KBM-7 (cell line): ENCODE measurements at places on chromosomes 13 and 19.

- no peak for DNase-seq
Observed at GRCh38 chr13:31201341-31202031, 1.7 kb downstream of the B3GLCT start.

DNA sequence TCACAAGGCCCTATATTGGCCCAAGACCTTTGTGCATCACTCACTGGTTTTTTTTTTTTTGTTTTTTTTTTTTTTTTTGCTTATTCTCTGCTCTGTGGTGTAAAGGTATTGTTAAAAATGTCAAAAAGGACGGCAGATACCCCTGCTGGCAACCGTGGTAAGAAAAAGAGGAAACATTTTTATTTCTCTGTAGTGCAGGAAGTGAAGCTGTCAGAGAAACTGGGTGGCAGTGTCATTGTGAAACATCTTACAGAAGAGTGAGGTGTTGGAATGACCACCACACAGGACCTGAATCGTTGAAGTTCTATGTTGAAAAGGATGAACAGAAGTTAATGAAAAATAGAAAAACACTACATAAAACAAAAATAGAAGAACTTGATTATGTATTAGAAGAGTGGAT, 346.4 kb downstream of the FGF9 start:
- DNase-seq: peak; percentile 89

DNA sequence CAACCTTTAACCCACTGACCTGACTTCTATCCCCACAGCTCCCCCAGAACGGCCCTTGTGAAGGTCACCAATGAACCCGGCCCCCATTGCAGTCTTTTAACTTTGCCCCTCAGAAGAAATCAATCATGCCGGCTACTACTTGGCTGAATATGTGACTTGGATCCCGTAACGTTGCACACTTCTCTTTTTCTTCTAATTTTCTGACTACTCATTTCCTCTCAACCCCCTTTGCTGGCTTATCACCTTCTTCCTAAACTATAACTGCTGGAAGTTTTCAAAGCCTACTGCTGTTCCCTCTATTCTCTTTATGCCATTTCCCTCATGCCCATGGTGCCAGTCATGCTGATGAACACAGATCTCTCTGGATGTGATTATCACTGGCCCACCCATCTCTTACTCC, 367.6 kb downstream of the DNAJC15 start:
- peak; percentile 26 for DNase-seq

- no peak for DNase-seq
Observed at GRCh38 chr19:18717601-18718000, 34.1 kb downstream of the CRTC1 start.

- DNase-seq: no peak
Observed at GRCh38 chr13:97124206-97124605, 97.9 kb upstream of the MBNL2 start.

- no peak for DNase-seq
Observed at GRCh38 chr19:13978351-13979243, 26.3 kb downstream of the DCAF15 start.

DNA sequence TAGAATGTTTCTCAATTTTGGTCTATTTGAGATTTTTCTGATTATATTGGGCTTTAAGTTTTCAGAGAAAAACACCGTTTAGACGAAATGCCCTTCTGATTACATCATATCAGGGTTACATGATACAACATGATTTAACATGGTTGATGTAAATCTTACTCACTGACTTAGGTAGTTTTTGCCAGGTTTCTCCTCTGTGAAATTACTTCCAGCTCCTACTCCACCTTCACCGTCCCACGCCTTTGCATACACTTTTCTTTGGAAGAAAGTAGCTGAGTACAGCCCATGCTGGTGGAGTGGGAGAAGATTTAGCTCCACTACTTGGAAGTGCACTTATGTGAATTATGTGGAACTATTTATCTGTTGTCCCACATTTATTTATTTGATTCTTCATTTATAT, 433.2 kb upstream of the KLHL1 start:
- no peak for DNase-seq
